ENCODE measurements at places on chromosomes 7 and 10.
A peak's percentile ranks its signal among the peaks of the same experiment; 100 is the strongest.

GRCh38 chr7:99197498-99197897 is 10.4 kb downstream of the KPNA7 start:
- no peak for DNase-seq

- DNase-seq: no peak
Observed at GRCh38 chr7:13982940-13983677, 6.4 kb downstream of the ETV1 start.

GRCh38 chr10:103688491-103688890 is 166.9 kb downstream of the SH3PXD2A start:
- DNase-seq: no peak

- DNase-seq: peak; percentile 52
Observed at GRCh38 chr7:157139111-157139809, 534 bp downstream of the UBE3C start.

DNA sequence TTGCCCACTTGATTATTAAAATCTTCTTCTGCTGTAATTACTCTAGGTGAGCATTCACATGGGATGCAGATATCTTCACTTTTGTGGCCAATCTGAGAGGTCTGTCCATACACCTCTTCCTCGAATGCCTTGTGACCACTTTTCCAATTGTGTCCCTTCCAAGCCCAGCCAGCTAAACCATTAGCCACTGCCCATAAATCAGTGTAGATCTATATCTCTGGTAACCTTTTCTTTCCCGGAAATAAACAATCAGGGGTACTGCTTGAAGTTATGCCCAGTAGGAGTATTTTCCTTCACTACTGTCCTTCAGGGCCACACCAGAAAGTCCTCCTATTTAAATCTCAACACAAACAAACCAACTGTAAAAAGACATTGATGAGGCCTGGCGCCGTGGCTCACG is 104.6 kb upstream of the KCNMA1 start:
- no peak for DNase-seq

- DNase-seq: no peak
Observed at GRCh38 chr10:43983856-43984271, 335.2 kb upstream of the ZNF32 start.

DNA sequence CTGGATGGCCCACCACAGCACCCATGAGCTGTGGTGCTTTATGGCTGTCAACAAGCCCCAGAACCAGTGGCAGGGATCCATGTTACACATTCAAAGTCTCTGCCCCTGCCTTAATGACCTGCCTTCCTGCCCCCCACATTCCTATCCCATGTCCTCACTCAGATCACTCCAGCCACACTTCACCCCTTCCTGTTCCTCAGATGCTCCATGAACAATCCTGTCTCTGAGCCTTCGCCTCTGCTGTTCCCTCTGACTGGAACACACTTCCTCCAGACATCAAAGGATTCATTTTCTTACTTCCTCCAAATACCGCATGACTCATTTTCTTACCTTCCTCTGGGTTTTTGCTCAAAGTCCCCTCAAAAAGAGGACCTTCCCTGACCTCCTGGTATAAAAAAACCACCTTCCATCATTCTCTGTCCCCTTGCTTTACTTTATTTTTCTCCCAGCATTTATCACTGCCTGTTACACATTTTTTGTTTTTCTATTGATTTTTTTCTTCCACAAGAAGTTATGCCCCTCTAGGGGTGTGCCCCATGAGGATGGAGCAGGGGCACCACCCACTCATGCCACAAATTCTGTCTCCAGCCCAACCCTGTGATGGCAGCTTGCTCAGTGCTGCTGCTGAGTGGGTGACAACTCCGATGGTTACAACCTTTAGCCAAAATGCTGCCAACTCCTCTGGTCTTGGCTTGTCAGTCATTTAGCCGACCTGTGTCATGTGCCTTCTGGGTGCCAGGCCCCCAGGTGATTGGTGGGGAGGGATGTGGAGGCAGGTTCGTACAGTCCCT is 18.2 kb downstream of the COL13A1 start:
- DNase-seq: no peak

DNA sequence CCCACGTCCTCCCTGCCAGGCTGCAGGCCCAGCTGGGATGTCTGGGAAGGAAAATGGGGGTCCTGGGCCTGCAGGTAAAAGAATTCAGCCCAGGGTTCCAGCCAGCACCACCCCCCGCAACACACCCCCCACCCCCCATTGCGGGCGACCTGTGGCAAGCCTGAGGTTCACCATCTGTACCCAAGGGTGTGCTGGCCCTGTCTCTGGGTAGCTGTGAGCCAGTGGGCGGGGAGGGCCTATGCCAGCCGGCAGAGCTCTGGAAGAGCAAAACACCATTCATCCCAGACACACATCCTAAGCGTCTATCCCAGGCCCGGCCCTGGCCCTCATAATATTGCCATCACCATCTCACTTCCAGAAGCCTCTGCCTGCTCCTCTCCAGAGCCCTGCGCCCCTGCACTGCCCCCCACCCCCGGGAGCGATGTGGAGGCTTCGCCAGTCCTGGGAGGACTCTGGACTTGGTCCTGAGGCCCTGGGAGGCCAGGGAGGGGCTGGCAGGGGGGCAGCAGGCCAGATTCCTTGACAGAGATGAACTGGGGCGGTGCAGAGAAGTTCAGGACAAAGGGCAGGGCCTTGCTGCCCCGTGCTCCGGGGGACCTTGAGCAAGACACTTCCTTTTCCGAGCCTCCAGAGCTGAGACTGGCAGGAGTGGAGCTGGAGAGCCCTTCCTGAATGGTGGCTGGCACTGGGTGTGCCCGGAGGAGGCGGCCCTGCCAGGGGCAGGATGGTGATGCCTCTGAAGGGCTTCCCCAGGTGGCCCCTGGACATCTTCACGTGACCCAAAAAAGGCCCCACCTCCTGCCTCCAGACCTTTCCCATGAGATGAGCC is 8.7 kb upstream of the TTYH3 start:
- no peak for DNase-seq

DNA sequence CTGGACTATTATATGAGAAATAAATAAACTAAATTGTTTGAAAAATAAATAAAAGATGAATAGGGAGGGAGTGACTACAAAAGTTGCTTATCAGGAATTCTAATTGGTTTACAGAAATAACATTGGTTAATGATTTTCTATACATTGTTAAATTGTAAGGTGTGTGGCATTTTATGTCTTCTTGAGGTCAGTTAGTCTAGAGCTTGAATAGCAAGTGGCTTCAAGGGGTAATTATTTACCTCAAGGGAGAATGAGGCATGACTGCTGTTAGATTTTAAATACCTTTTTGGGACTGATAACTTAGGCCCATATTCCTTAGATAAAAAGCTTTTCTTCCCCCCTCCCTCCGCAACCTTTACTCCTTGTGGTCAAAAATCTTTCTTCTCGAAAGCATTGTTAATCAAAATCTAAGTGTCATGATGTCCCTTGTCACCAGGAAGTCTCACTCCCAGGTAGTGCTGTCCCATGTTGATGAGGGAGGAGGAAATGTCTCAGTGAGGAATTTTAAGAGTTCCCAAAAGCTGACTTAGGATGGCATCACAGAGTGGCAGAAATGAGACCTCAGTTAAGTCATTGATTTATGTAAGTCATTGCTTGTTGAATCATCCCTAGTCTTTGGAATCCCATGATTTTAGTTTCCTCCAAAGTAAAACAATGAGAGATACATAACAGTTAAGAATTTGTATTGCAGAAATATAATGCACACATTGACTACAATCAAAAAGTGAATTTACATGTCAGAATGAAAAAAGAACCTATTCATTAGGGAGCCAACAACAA is 71.5 kb downstream of the MAPK8 start:
- no peak for DNase-seq

Measured in WTC11 (cell line).